ENCODE measurements at places on chromosomes 3 and 15.

DNA sequence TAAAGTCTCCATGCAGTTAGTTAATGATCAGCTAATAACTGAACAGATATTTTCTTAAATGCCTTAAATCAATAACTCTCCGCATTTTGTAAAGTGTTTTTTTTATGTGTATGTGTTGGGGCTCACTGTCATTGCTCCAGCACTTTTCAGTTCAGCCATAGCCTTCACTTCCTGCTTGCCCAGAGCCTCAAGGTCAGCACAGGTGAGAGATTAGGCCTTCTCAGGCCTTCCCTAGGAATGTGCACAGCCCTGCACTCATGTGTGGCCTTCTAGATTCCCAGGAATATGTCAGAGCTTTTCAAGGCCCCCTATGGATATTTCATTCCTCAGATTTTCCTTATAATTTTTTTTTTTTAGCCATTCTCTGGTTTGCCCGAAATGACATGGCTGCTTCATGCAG, 77.6 kb upstream of the MANF start:
- DNase-seq: no peak

GRCh38 chr3:81764665-81765064, 3.2 kb upstream of the GBE1 start:
- DNase-seq: no peak

DNA sequence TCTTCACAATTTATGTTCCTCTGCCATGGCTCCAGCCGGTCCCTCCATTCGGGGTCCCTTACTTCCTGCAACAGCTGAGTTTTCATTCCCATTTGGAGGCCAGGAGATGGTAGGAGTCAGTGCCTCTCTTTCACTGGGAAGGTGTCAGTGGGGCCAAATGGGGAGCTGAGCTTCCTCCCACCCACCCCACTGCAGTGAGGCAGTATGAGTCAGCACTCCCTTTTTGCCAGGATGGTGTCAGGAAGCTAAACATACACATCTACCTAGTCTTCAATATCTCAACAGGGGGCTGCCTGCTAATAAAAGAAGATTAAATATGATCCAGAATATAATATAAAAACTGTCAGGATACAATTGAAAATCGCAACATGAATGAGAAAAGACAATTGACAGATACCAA, 12.7 kb upstream of the ACTC1 start:
- DNase-seq: no peak

DNA sequence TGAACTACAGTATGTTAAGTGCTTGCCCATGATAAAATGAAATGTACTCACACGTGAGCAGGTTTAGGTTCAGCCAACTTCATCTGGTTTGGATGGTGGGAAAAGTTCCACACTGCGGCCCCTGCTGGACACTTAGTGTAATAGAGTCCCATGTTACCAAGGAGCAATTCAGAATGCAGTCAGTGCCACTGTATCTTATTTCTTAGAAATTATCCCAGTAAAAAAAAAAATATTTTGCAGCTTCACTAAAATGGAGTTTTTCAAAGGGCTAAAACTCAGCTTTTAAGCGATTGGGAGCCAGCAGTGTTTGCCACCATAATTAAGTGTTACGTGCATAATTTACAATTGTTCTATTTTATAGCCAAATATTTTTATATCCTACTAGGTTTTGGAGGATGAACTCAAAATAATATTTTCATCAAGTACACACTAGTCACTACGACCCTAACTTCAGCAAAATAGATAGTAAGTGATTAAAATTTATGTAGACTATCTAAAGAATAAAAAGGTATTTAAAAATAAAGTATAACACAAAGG, 371.7 kb upstream of the GBE1 start:
- DNase-seq: peak; percentile 10

DNA sequence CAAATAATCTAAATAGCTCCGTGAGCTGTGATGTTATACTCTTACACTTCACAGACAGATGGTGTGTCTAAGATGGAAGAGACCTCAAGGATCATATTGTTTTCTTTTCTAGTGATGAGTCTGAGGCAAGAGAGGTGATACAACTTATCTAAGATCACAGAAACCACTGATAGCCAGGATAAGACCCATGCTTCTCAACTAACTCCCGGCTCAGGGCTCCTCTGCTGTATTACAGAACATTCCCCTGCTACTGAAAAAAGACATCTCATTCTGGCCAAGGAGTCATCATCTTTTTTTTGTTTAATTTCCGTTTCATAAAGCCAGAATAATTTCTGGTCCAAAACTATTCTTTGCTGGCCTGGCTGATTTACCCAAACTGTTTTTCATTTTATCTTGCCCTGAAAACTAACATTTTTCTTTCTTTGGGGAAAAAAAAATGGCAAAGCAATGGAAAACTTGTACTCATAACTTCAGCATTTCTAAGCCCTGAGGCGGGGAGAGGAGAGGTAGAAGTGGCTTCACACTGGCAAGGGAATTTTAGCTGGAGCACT, 46.9 kb upstream of the GAP43 start:
- no peak for DNase-seq

GRCh38 chr15:84736375-84736774, 12.0 kb upstream of the ZNF592 start:
- peak; percentile 74 for DNase-seq

DNA sequence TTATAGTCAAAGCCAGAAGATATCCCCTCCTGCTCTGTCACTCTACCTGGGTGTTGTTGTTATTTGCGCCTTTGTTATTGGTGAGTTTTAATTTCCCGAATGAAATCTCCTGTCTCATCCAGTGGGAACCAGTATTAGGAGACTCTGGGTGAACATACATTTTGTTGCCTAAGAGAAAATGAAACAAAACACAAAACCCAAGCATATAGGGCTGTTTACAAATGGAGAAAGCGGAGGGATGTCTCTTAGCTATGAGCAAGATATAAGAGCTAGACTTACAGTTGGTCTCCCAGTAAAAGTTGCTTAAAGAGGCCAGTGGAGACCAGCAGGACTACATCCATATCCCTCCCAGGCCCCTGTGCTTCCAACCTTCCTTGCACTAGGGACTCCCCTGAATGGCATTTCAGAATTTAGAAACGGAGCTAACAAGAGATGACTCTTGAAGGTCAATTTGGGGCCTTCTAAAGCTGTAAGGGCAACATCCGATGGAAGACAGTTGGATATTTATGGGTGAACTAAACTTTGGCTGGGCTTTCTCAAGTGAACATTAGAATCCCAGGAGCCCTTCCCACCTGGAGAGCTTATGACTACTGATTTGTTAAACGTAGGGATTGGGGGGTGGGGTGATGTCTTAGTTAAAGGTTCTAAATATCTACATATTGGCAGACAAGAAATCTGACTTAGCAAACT, 2.7 kb downstream of the EOMES start:
- DNase-seq: no peak

DNA sequence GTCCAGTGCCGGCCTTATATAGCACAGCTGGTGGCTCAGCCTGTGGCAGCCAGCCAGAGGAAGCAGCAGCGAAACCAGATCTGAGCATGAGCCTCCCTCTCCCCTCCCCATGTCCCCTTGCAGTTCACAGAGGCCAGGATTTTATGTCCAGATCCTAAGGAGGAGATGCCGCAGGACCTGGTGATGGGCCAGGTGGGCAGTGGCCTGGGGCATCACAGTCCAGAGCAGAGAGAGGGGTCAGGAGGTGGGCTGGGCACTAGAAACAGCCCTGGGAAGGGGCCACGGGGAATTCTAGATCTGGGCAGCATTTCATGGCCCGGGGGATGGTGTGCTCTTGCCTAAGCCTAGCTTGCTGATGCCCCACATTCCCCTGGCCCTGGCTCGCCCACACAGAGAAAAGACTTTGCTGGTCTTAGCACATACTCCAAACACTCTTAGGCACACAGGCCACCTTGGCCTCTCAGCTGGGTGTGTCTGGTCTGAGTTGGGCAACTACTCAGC, 259 bp upstream of the CILP start:
- DNase-seq: no peak

DNA sequence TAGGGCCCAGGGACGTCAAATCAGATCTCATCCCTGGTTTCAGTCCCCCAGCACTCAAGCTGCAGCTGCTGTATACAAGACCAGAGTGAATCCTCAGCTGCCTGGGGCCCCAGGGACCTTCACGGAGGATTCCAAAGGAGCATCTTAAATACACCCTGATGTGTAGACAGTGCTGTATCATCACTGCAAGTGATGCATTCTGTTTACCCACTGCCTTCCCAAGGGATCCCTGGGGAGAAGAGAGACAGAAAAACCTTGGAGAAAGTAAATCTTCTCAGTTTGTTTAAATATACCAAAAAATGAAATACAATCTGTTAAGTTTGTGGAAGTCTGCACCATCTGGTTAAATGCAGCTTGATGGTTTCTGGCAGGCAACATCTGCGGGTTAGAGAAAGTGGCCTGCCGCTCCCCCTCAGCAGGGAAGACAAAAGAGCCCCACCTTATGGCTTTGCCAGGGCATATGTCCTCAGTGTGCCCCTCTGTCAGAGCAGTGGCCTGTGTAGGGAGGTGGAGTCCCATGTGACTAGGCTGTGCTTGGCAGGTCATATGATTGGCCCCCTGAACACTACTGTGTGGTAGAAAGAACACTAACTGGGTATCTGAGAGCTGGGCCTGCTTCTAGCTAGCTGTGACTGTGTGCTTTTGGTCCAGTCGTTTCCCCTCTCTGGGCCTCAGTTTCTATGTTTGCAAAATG, 222.2 kb upstream of the TRIM42 start:
- DNase-seq: no peak

GRCh38 chr3:175059788-175060187, 200.7 kb downstream of the NAALADL2 start:
- no peak for DNase-seq

GRCh38 chr3:136512381-136512780, 239.8 kb downstream of the STAG1 start:
- no peak for DNase-seq

DNA sequence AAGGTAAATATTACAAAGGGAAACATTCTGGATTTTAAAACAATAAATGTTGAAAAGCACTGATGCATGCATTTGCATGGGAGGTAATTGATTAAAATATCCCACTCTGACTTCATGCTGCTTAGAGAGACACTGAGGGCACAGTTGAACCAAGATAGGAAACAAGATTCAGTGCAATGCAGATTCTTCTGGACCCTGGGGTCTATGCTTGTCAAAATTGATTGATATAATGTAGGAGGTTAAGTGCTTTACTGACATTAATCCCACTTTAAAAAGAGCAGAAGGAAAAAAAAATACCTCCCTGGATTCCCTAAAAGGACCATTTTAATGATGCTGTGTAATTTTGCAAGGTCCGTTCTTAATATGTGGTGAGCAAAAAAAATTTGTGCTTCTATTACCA, 454.2 kb downstream of the GABRB3 start:
- no peak for DNase-seq

DNA sequence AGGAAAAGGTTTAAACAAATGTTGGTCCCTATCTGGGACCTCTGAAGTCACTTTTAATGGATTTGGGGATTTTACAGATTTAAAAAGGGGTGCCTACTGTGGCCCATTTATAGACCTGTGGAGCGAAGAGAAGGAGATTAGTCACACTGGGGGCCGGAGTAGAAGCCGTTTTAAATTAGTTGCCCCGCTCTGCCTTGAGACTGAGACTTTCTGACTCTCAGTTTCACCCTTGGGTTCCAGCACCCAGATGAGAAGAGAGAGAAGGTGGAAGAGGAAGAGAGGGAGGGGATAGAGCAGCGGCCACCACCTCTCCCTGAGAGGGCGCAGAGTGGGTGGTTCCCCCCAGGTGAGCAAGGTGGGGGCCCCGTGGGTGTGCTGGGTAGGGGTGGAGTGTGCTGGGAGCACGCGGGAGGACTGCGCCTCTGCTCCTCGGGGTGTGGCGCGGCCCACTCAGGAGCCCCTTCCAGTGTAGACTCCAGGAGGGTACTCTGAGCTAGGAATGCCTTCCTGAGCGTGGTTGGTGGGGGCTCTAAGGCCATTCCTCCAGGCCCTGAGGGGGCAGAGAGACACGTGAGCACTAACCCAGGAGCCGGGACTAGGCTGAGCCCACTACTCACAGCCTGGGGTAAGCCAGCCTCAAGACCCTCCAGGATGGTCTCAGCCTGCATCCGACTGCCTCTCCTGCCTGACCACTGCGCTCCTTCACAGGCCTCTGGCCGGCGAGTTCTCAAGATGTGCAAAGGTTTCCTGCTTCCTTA, 32.6 kb upstream of the RAB6B start:
- DNase-seq: no peak

GRCh38 chr15:83170474-83171165, 37.0 kb downstream of the HDGFL3 start:
- DNase-seq: no peak

DNA sequence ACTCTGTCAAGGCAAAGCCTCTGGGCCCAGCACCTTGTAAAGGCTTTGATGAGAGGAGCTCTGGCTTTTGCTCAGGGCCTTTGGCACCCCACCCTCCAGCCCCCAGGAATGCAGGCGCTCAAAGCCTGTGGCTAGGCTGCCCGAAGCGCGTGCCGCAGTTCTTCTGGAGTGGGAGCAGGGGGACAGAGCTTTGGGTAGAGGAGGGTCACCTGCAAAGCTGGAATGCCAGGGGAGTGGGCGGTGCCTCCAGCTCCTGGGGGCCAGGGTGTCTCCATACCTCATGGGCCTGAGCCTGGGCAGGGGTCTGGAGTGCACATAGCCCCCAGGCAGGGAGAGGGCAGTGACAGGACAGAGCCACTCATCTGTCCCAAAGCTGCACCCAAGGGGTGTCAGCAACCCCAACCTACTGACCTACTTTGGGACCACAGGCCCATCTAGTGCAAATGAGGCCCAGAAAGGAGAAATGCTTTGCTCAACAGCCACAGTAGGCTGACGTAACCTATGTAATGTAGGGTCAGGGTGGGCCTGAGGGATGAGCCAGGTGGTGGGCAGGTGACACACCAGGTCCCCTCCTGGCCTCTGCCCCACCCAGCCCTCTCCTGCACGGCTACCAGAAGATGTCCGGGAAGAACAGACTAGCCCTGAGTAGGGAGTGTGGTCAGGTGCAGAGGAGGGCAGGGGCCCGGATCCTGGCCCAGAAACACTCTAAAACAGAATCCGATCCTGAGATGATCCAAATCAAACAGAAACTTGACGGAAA, 2.2 kb upstream of the CALML4 start:
- no peak for DNase-seq

GRCh38 chr3:134991003-134991402, 195.9 kb downstream of the EPHB1 start:
- DNase-seq: no peak

GRCh38 chr3:129687586-129688125, 81.2 kb upstream of the PLXND1 start:
- DNase-seq: no peak

DNA sequence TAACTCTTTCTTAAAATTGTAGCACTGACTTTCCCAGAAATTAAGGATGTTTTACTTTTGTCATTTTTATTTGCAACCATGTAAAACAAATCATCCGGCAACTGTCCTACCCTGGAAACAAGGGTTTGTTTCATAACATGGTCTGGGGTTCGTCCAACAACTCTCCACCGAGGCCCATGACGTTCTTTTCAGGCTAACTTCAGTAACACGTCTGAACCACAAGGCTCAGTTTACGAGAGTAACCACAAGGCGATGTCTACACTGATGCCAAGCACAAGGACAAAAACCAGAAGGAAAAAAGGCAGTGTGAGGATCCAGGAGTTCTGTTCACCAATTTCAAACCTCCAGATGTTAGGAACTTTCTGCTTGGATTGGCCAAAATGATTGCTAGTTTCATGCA, 546.1 kb downstream of the NTRK3 start:
- DNase-seq: no peak

All from central memory CD4-positive, alpha-beta T cell (primary cell).